Heart left ventricle (tissue), 16 donors: ENCODE measurements at places on chromosomes 12 and 14.

DNA sequence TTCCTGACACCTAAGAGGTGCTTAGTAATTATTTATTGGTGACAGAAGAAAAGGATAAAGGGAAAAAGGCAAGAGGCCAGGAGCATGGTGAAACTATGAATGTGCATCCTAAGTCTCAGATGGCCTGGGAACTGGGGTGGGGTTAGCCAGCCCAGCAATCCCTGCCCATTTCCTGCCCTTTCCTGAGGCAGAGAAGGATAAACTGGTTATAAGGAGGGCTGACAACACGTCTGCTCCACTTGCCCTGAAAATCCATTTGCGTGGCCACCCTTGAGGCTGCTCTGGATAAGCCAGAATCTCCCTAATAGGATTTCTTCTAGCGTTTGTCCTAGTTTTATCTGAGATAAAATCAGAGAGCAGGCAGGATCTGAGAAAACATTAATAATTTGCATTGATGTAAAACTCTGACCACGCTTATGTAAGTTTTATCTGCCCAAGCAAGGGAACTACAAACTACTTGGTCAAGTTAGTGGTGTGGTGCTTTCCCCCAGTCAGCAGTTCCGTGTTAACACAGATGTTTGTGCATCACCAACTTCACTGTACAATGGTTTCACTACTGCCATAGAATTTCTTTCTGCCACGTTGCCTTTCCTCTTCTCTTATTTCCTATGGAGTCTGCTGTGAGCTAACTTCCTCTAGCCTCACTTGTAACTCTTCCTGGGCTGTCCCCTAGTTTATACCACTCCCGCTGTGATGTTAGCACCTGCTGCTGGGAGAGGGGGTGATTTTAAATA, 392.7 kb downstream of the RPS29 start:
- no peak for DNase-seq

DNA sequence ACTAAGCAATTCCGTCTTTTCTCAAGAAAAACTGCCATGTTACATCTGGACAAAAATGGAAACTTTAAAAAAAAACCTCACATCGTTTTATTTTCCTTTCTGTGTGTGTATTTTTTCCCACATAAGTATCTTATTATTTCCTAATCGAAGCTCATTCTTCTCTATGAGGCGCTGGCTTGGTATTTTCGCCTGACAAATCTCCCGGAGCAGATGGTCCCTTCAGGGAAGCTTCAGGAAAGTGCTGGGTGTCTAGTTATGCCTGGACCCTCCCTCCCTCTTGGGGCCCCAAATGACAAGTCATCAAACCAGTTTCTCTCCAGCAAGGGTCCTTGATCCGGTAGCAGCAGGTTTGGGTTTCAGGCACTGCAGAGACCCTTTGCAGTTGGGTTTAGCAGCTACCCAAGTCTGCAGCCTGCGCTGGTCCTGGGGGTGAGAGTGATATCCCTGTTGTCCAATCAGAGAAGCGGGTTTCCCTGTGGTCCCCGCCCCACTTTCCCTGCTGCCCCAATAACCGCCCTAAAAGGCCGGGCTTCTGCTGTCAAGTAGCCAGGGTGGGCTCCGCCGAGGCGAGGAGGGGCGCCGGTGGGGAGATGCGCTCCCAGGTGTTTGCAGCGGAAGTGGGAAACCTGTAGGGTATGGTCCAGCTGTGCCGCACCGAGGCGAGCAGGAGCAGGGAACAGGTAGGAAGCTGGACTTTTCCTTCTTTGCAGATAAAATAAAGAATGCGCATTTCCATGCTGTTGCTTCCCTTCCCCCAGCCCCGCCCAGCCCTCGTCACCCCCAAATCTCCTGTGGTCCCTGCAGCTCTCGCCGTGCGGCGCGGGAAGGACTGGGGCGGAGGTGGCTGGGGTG, at the start of gene CNTN1:
TSS of gene CNTN1 (plus strand) at position 527 of the 852 bp plus-strand sequence.
- DNase-seq, result no peak

DNA sequence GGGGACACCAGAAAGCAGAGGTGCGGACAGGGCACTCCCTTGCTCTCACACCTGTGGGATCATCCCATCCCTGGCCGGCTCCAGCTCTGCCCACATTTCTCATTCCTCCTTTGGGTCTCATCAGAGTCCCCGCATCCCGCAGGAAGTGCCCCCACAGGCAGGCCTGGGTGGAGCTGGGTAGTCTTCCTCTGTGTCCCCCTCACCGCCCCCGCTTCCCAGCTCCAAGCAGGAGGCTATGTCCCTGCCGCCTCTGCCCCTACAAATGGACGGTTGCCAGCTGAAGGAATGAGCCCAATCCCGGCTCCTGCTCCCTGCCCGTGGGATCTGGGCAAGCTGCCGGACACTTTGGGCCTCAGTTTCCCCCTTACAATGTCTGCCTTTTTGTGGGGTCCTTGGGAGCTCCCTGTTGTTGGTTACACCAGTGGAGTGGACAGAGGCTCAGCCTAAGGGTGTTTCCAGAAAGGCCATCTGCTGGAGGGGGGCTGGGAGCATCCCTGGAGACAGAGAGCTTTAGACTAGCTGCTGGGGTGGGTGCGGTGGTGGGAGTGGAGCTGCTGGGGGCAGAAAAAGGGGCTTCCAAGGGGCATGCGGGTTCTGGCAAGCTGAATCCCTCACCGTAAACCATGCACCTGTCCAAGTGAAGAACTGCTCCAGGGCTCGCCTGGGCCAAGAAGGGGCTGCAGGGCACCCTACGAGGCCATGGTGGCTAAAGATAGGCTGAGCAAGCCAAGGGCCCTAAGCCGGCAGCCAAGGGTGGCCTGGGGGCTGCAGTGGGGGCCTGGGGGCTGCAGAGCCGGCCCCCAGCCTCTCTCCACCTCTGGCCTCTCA, 7.9 kb upstream of the GPR132 start:
- DNase-seq, result no peak

- no peak for DNase-seq
Measured at GRCh38 chr14:64422005-64422404, 33.9 kb downstream of the MTHFD1 start.

DNA sequence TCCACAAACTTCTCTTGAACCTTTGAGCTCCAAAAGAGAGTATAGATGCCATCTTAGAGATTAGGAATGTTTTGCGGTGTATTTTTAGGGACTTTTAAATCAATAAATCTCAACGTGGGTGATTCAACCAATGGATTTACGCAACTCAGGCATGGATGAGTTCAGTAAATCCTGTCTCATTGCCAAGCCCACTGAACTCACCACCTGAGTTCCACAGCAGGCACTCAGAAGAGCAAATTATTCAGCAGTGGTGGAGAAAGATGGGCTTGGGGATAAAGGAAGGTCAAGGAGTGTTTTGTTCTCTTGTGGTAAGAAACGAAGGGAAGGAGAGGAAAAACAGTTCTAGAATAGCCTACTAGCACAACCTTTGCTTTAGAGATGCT, 68.7 kb upstream of the HMGA2 start:
- no peak for DNase-seq

- DNase-seq, result no peak
Measured at GRCh38 chr14:96514694-96515093, 12.5 kb downstream of the PAPOLA start.

- DNase-seq, result peak; percentile 54
Measured at GRCh38 chr12:42588524-42589464, 752 bp downstream of the PRICKLE1 start.

DNA sequence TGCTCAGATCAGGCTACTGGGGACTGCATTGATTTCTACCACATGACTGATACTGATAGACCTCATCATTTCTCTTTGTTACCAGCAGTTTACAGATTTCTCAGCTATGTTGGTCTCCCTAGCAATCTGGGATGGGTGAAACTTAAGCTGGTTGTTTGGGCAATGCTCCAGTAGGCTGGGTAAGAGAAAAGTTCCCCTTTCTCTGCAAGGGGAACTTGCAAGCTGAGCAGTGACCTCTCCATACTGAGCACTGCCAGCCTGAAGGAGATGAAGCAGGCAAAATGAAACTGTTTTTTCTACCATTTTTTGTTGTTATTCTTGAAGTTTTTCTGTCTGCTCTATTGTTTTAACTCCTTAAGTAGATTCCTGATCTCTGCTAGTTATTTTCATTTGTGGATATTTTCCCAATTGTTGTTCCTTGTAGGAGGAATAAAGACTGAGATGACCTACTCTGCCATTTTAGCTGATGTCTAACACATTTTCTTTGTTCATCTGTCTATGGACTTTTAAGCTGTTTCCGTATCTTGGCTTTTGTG, 1.3 kb upstream of the OR4M1 start:
- no peak for DNase-seq

DNA sequence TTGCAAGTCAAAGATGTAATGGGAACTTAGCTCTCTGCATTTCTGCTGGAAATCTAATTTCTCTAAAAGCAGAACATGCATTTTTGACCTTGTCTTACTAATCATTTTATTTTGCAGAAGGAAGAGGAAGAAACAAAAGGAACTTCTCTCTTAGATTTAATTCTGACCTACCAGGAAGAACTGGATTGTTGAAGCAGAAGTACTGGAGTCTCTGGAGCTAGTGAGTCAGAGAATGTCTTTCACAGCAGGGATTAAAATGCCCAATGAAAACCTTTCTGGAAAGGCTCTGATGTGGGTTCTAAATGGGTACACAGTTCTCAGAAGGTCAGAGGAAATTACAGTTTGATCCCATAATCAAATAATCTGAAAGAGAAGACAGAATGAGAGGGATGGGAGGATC, 70.8 kb upstream of the GNG2 start:
- DNase-seq, result no peak

DNA sequence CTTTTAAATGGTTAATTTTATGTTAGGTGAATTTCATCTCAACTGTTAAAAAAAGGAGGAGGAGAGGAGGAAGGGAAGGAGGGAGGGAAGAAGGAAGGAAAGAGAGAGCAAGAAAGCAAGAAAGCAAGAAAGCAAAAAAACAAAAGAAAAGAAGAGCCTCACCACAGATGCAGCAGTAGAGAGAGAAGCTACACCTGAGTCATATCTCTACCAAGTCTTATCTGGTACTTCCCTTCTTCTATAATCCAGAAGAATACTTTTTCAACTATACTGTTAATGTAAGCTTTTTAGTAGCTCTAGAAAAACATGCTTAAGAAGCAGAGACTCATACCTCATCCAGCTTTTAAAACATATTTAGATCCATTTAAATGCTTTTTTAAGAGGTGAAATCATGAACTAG, 5.6 kb upstream of the IL26 start:
- DNase-seq, result no peak

GRCh38 chr14:100488057-100488456, 99.2 kb downstream of the BEGAIN start:
- no peak for DNase-seq

GRCh38 chr12:53805791-53806190, 54.0 kb upstream of the CISTR start:
- no peak for DNase-seq

- no peak for DNase-seq
Measured at GRCh38 chr14:94041551-94042346, 15.6 kb downstream of the OTUB2 start.

GRCh38 chr14:99181241-99181640, 90.8 kb downstream of the BCL11B start:
- no peak for DNase-seq
